ENCODE measurements at places on chromosomes 2 and 18.

DNA sequence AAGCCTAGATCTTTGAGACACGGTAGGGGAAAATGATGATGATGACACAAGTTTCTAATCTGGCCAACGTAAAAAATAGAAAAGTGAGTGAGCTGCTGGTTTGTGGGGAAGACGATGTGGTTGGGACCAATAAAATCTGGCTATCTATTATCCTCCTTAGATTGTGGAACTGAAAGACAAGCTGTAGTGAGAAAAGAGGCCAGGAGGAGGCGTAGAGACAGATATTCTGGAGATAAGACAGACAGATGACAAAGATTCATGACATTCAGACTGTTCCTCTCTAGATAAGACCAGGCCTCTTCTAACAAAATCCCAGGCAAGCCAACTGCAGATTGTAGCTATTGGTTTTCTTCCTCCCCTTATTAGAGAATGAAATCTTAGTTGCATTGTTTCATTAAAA is 376.3 kb upstream of the UBE2E3 start:
- DNase-seq = no peak

DNA sequence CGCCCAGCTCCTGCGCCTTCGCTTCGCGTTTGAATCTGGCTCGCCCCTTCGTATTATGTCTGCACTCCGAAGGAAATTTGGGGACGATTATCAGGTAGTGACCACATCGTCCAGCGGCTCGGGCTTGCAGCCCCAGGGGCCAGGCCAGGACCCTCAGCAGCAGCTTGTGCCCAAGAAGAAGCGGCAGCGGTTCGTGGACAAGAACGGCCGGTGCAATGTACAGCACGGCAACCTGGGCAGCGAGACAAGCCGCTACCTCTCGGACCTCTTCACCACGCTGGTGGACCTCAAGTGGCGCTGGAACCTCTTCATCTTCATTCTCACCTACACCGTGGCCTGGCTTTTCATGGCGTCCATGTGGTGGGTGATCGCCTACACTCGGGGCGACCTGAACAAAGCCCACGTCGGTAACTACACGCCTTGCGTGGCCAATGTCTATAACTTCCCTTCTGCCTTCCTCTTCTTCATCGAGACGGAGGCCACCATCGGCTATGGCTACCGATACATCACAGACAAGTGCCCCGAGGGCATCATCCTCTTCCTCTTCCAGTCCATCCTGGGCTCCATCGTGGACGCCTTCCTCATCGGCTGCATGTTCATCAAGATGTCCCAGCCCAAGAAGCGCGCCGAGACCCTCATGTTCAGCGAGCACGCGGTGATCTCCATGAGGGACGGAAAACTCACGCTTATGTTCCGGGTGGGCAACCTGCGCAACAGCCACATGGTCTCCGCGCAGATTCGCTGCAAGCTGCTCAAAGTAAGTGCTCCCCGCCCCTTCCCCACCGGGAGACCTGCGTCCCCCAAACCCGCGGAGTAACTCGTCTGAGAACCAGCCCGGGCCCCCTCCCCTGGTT is 453 bp downstream of the KCNJ3 start:
- no peak for DNase-seq

DNA sequence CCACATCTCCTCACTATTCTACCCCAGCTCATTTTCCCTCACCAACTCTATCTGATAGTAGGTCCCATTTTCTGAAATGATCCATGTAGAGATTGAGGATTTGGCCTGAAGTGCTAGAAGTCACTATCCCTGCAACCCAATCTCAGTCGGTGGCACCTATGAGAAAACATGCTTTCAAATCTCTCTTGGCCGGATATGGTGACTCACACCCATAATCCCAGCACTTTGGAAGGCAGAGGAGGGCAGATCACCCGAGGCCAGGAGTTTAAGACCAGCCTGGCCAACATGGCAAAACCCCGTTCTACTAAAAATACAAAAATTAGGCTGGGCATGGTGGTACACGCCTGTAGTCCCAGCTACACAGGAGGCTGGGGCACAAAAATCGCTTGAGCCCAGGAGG is 19.1 kb upstream of the MARCHF4 start:
- DNase-seq = no peak

GRCh38 chr2:169775765-169776164 is 22.9 kb upstream of the SSB start:
- no peak for DNase-seq

GRCh38 chr2:38948995-38949394 is 59.3 kb downstream of the ARHGEF33 start:
- DNase-seq = no peak

DNA sequence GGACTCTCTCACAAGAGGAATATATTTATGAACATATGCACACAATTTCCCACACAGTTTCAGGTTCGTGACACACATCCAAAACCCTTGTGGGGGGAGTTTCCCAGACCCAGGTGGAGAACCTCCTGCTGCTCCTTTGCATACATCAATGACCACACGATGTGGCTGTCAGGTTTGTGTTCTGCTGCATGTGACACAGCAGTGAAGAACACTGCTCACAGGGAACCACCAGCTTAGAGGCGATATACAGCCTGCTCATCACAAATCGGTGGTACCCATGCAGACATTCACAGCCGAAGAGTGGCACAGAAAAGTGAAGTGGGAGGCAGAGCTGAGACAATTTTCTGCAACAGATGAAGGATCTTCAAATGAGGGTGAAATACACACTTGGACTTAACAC is 175.6 kb upstream of the ZFP36L2 start:
- DNase-seq = no peak

- DNase-seq = no peak
Observed at GRCh38 chr2:230627806-230628724, 84.6 kb upstream of the CAB39 start.

DNA sequence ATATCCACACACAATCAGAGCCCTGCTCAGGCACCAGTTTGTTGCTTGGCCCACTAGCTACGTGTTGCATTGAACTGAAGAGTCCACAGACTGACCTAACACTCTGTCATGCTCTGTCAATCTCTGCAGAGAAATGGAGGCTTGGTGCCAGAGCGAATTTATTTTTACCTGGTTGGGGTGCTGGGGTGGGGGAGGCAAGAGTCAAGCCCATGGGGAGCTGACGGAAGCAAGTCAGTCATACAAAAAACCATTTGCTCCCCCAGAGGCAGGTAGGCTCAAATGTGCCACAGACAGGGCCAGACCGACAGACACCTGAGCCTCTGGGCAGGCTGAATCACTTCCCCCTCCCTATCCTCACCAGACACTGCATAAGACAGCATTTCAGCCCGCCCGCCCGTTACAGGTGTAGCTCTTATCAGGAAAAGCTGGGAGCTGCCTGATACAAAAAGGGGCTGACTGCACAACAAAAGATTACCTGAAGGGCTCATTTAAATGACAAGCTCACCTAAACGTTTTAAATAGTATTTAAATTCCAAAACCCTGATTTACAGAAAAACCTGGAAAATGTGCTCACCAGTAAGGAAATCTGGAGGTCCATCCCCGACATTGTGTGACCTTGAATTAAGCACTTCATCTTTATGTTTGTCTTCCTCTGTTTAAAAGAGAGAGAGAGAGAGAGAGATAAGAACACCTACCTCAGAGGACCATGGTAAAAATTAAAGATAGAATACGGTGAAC is 2.1 kb upstream of the PCBP1 start:
- DNase-seq = no peak

DNA sequence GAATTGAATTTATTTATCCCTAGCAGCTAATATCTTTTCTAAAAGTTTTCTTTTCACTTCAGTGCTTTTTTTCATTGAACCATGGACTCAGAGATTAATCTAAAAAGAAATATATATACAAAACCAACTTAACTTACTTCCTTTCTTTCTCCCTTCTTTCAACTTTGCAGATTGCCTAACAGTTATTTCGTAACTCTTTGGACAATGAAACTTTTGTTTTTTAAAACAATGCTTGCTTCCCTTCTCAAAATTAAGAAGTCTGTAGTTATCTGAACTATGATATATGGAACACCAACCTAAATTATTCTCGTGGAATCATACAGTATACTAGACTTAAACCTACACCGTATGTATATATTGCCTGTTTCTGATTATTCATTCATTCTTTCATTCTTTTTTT is 62.9 kb downstream of the MIB1 start:
- no peak for DNase-seq

DNA sequence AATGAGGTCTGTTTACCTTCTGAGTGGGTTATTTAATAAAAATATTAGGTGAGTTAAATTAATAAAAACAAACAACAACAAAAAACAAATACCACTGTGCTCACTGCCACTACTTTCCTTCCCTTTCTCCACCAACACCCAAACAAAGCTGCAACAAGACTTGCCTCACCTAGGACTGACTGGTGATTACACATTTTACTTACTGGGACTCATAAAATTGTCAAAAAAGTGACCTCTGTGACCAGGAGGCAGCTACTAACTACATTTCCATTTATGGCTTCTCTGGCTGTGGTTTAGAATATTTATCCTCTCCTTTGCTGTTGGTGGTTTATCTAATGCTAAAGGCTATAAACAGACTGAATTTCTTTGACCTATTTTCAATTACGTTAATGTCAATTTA is 39.8 kb downstream of the EFEMP1 start:
- DNase-seq = no peak

DNA sequence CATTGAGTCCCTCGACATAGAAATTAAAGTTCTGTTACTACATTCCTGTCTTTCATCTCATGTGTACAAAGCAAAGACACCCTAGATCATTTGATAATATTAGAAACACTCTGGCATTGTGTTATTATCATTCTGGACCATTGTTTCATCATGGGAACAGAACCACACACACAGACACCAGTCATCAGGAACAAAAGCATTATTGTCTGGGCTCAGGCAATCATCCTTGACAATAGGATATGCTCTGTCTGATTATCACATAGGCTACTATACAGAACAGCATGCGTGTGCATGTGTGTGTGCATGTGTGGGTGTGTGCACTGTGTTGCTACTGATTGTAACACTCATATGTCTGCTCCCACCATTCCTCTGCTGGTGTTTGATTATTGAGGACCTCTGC is 242.5 kb downstream of the SH3BP4 start:
- peak; percentile 46 for DNase-seq

DNA sequence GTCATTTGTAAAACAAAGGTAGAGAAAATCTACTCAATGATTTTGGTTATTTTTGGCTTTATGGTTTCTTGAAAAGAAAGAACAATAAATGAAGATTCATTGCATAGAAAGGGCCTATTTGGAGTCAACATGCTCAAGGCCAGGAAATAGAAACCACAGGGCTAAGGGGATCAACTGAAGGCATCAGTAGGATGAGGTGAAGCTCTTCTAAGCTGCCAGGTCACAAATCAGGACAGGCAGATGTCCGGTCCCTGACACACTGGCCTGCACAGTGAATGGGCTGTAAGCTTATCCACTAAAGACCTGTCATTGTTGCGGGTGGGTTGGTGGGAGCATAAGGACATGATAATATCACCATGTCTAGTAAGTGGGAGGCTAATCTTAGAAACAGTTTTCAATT is 31.6 kb upstream of the RNF138 start:
- DNase-seq = no peak

- no peak for DNase-seq
Observed at GRCh38 chr2:73111073-73112025, 1.4 kb downstream of the RAB11FIP5 start.

DNA sequence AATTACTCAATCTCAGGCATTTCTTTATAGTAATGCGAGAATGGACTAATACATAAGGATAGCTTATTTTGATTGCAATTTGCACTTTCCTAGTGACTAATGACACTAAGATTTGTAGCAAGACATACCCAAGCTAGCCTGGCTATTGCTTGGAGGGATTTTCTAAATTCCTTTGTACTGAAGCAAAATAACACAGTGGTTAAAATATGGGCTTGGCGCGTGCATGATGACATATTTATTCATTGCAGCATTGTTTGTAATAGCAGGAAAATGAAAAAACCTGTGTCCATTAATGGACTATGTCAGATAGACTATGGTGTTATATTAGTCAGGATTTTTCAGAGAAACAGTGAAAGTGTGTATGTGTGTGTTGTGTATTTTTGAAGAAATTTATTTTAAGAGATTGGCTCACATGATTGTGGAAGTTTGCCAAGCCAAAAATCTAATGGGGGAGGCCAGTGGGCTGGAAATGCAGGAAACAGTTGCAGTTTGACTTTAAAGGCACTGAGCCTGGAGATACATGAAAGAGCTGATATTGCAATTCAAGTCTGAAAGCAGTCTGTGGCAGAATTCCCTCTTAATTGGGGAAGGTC is 16.7 kb upstream of the LAPTM4A start:
- DNase-seq = no peak

DNA sequence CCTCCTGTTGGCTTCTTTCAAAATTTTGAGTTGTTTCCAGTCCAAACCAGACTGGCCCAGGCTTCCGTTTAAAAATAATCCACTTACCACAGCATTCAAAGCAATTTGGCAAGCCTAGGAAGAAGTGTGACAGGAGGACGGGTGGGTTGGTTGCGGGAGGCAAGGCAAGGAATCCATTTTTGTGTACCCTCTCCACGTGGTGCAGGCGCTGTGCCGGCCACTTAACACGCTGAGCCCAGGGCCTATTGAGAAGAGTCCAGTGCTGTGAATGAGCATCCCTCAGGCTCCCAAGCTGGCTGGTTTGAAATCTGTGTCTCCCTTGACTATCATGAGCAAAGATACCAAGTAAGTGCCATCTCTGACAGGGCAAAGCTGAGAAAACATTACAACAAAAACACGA is 160.9 kb downstream of the NCKAP5 start:
- no peak for DNase-seq

DNA sequence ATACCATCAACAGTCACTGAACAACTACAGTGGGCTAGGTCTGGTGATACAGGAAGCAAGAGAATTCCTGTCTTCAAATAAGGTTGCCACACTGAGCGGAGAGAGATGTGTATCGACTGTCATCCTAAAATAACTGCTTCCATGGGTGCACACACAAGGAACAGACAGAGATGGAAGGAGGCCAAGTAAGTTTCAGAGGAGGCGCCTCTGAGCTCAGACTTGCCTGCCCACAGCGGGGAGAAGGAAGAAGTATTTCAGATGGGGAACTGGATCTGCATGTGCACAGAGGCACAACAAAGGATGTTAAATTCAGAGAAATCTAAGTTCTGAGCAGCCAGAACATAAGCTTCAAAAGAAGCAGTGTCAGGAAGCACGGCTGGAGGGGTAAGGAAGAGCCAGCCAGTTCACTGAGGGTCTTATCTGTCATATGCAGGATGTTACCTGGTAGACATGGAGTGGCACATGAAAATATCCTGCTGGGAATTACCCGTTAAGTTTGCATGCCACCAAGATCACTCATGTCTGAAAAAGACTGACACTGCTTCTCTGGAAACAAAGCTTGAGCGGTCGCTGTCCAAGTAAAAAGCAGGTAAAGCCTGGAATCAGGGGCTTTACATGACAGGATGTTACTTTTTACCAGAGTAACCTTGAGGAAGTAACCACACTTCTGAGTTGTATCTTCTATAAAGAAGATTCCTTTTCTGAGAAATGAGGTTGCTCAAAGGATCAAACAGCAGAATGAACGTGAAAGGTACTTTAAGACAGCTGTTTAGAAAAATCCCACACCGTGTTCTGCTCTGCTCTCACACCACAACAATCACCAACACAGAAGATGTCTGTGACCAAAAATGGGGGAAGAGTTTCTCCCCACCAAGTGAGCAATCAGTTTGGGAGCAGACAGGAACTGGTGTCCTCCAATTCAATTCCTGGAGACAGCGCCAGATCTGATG is 260.2 kb downstream of the NBAS start:
- no peak for DNase-seq

Measured in frontal cortex (tissue), 4 donors.